PC-9 (cell line): ENCODE measurements at places on chromosomes 1 and 21. TPM values are rescaled to one million over a fixed set of nuclear protein-coding genes. Genes with fewer than 3 reads are reported as not detected.

The APCS gene
- total RNA-seq, result not detected in 2 replicates

The U2AF1 gene
- 33.5 and 48.8 TPM in 2 replicates for total RNA-seq

The SLC25A24 gene
- 47.3 and 60.5 TPM in 2 replicates for total RNA-seq

DNA sequence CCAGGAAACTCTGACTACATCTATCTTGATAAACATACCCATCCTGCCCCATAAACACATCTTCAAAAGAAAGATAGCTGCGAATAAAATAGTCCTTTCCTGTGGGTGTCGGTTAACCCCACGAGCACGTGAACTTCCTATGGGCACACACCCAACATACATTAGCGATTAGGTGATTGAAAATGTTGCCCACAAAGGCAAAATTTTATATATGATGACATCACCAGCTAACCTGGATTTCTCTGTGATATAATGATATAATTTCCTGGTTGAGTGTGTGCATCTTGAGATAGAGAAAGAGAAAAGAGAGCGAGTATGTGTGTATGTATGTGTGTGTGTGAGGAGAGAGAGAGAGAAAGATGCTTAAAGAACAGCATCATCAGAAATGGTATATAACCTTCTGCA, 296.1 kb downstream of the PTPRC start:
- H3K4me3 ChIP-seq, result peak overlapping the region; percentile 50; the same call in 1 of the 2 replicates
- peaks cover 21% of the 10 kb centered on the region for H3K4me1 ChIP-seq
- H3K27me3 ChIP-seq, result no peaks in the 10 kb centered on the region
- H3K36me3 ChIP-seq, result no peaks in the 10 kb centered on the region

- H3K27me3 ChIP-seq, result no peaks in the 10 kb centered on the region
- DNase-seq, result no peak
- no peaks in the 10 kb centered on the region for H3K4me1 ChIP-seq
- H3K27ac ChIP-seq, result no peak overlapping the region
- H3K36me3 ChIP-seq, result no peaks in the 10 kb centered on the region
Observed at GRCh38 chr1:27074175-27074780, 61.6 kb upstream of the TENT5B start.

GRCh38 chr21:20308586-20309315, 689.5 kb upstream of the NCAM2 start:
- H3K36me3 ChIP-seq, result no peaks in the 10 kb centered on the region
- no peaks in the 10 kb centered on the region for H3K27me3 ChIP-seq
- no peak overlapping the region for H3K4me3 ChIP-seq
- no peaks in the 10 kb centered on the region for H3K4me1 ChIP-seq
- no peak for DNase-seq
- no peak overlapping the region for H3K27ac ChIP-seq

- H3K36me3 ChIP-seq, result no peaks in the 10 kb centered on the region
- H3K4me3 ChIP-seq, result no peak overlapping the region
- H3K4me1 ChIP-seq, result no peaks in the 10 kb centered on the region
Observed at GRCh38 chr1:208002078-208002477, 91.2 kb upstream of the CD34 start.

GRCh38 chr1:17259233-17259873, 10.5 kb downstream of the PADI3 start:
- H3K27ac ChIP-seq, result no peak overlapping the region
- no peaks in the 10 kb centered on the region for H3K4me1 ChIP-seq
- no peaks in the 10 kb centered on the region for H3K36me3 ChIP-seq

The CFHR3 gene
- 0.28 TPM in 1 of 2 replicates, not detected in the other for total RNA-seq

The OPRD1 gene
- not detected in 2 replicates for total RNA-seq

DNA sequence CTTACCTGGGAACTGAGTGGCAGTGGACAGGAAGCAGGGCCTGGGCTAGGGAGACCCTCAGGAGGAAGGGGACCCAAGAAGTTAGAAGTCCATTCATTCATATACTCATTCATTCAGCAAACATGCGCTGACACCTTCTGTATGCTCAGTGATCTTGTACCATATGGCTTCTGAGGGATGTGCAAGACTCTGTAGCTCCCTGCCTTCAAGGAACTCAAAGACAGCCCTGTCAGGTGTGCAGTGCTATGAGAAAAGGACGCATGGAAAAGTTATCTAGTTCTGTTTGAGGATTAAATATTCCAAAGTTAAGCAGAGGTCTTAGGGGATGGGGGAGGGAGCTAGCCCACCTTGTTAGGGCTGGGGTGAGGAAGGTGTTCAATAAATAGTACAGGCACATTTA, 12.5 kb downstream of the DMAP1 start:
- no peaks in the 10 kb centered on the region for H3K4me1 ChIP-seq
- H3K27ac ChIP-seq, result no peak overlapping the region
- H3K36me3 ChIP-seq, result no peaks in the 10 kb centered on the region; the same call in 1 of the 2 replicates
- H3K4me3 ChIP-seq, result no peak overlapping the region

The CTSS gene
- 6.3 and 7.2 TPM in 2 replicates for total RNA-seq

The CRNN gene
- not detected in 2 replicates for total RNA-seq

- H3K4me1 ChIP-seq, result peaks cover 45% of the 10 kb centered on the region
- H3K27me3 ChIP-seq, result peaks cover 35% of the 10 kb centered on the region
- no peak for DNase-seq
- H3K27ac ChIP-seq, result no peak overlapping the region
- H3K4me3 ChIP-seq, result 0 out of 2 replicates have a peak overlapping the region, but pooled peaks have one; percentile 63
- H3K36me3 ChIP-seq, result no peaks in the 10 kb centered on the region
Observed at GRCh38 chr1:155077758-155078445, 735 bp upstream of the EFNA3 start.

DNA sequence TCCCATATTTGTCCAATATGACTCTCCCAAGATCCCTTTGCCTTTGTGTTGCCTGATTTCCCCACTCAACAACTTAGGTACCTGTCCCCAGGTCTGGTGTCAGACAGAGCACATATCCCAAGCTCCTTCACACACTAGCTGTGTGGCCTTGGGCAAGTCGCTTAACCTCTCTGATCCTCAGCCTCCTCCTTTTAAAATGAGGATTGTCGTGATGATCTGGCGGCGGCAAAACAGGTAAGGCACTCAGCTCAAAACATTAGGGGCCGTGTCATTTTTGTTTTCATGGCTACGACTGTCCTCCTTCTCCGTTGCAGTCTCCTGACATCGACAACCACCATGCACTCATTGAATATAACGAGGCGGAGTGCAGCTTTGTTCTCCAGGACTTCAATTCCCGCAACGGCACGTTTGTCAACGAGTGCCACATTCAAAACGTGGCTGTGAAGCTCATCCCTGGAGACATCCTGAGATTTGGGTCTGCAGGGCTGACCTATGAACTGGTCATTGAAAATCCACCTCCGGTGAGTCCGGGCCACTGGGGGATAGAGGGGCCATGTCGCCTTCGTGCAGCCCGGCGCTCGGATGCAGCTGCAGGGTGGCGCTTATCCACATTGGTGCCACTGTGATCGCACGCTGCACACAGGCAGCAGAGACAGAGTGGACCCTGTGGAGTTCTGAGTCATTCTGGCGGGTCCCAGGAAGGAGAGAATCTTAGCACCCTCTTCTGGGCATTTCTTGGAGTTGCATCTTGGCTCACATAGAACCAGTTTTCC, 25.2 kb downstream of the FHAD1 start:
- H3K36me3 ChIP-seq, result no peaks in the 10 kb centered on the region
- H3K4me3 ChIP-seq, result no peak overlapping the region
- H3K27ac ChIP-seq, result no peak overlapping the region

DNA sequence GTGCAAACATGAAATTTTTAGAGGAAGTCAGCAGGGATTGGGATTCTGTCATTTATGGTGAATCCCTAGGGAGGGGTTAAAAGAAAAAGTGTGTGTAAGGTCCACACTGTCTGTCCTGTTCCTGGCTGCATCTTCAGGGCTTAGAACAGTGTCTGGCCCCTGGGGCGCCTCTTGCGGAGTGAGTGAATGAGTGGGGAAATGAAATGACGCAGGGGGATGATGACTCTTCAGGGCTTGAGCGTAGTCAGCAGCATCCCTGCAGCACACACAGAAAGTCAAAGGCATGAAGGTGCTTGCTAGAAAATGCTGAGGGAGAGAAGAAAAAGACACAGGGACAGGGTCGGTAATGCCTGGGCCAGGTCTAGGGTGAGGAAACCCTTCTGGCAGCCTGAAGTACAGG, 57.8 kb downstream of the PGBD5 start:
- H3K4me3 ChIP-seq, result no peak overlapping the region
- no peaks in the 10 kb centered on the region for H3K4me1 ChIP-seq
- no peak overlapping the region for H3K27ac ChIP-seq
- H3K36me3 ChIP-seq, result no peaks in the 10 kb centered on the region
- H3K27me3 ChIP-seq, result peaks cover 81% of the 10 kb centered on the region
- DNase-seq, result no peak

The ARV1 gene
- total RNA-seq, result 8.0 and 12.0 TPM in 2 replicates

GRCh38 chr21:36471254-36471723, 8.6 kb downstream of the CLDN14 start:
- peak; percentile 11 for DNase-seq
- H3K4me3 ChIP-seq, result no peak overlapping the region
- peak overlapping the region; percentile 67 for H3K27ac ChIP-seq
- H3K4me1 ChIP-seq, result peaks cover 19% of the 10 kb centered on the region

DNA sequence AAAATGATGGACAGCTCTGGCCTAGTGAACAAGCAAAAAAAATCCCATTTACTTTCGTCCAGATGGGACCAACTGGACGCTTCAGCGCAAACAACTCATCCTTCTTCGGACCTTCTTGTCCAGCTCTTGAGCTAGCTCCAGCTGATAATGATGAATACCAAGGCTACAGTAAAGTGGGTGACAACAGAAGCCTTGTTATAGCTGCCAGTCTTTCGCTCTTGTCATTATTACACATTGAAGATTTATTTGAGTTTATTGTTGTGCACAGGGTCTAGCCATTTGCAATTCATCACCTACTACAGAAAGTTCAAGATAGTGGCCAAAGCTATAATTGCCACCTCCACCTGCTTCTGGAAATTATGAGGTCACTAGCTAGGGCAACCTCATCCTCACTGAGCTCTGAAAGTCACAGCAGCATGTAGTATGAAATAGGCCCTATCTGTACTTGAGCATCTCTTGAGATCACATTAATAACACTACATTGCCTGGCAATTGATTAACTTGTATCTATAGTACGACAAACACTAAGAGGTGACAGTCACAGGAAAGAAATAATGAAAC, 76.9 kb downstream of the GPATCH2 start:
- no peak for DNase-seq
- no peak overlapping the region for H3K27ac ChIP-seq
- no peaks in the 10 kb centered on the region for H3K27me3 ChIP-seq
- H3K4me3 ChIP-seq, result no peak overlapping the region
- H3K36me3 ChIP-seq, result no peaks in the 10 kb centered on the region
- no peaks in the 10 kb centered on the region for H3K4me1 ChIP-seq

The AGT gene
- total RNA-seq, result not detected in 2 replicates

DNA sequence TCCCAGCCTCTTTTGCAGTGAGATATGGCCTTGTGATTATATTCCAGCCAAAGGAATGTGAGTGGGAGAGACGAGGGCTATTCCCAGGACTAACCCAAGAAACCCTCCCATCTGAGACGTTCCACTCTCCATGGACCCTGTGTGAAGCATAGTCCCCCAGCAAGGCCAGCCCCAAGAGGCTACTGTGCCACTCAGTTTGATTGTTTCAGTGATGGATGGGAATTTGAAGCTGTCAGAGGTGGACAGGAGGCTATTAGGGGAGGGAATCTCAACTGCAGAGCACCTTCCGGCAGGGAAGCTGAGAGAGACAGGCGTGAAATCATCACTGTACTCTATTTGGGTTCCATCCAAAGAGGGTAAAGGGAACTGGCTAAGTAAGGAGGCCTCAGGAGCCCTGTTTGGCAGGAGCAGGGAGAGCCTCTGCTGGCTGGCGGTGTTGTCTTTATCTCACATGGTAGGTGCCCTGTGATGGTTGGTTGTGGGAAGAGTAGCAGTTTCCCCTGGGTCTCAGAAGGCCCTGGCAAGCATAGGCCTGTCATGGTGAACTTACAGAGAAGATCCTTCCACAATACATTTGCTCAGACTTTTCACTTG, 3.4 kb upstream of the TEX35 start:
- no peak overlapping the region for H3K27ac ChIP-seq
- H3K27me3 ChIP-seq, result no peaks in the 10 kb centered on the region
- DNase-seq, result no peak
- H3K4me3 ChIP-seq, result no peak overlapping the region
- no peaks in the 10 kb centered on the region for H3K36me3 ChIP-seq
- H3K4me1 ChIP-seq, result no peaks in the 10 kb centered on the region

GRCh38 chr1:210746024-210746731, 387.8 kb downstream of the KCNH1 start:
- no peak overlapping the region for H3K4me3 ChIP-seq
- no peaks in the 10 kb centered on the region for H3K4me1 ChIP-seq
- no peaks in the 10 kb centered on the region for H3K36me3 ChIP-seq

GRCh38 chr1:148363439-148363810, 119.7 kb downstream of the PPIAL4G start:
- H3K36me3 ChIP-seq, result no peaks in the 10 kb centered on the region
- no peak for DNase-seq
- H3K27me3 ChIP-seq, result no peaks in the 10 kb centered on the region
- no peak overlapping the region for H3K27ac ChIP-seq
- H3K4me3 ChIP-seq, result no peak overlapping the region
- peaks cover 25% of the 10 kb centered on the region for H3K4me1 ChIP-seq

- H3K36me3 ChIP-seq, result no peaks in the 10 kb centered on the region
- DNase-seq, result peak; percentile 37
- H3K4me1 ChIP-seq, result peaks cover 12% of the 10 kb centered on the region
- no peak overlapping the region for H3K27ac ChIP-seq
- no peak overlapping the region for H3K4me3 ChIP-seq
Observed at GRCh38 chr1:224801844-224802490, 127.5 kb upstream of the DNAH14 start.

GRCh38 chr1:15833069-15833679, 14.3 kb upstream of the SPEN start:
- peak overlapping the region; percentile 100 for H3K27ac ChIP-seq
- DNase-seq, result peak; percentile 66
- no peaks in the 10 kb centered on the region for H3K27me3 ChIP-seq
- no peaks in the 10 kb centered on the region for H3K36me3 ChIP-seq
- H3K4me3 ChIP-seq, result peak overlapping the region; percentile 91; the same call in 1 of the 2 replicates
- H3K4me1 ChIP-seq, result peaks cover 22% of the 10 kb centered on the region

- H3K27me3 ChIP-seq, result no peaks in the 10 kb centered on the region
- no peak overlapping the region for H3K27ac ChIP-seq
- H3K4me1 ChIP-seq, result peaks cover 27% of the 10 kb centered on the region
- no peak overlapping the region for H3K4me3 ChIP-seq
- H3K36me3 ChIP-seq, result peaks cover 19% of the 10 kb centered on the region
Observed at GRCh38 chr1:156643049-156643777, 1.3 kb downstream of the BCAN start.

DNA sequence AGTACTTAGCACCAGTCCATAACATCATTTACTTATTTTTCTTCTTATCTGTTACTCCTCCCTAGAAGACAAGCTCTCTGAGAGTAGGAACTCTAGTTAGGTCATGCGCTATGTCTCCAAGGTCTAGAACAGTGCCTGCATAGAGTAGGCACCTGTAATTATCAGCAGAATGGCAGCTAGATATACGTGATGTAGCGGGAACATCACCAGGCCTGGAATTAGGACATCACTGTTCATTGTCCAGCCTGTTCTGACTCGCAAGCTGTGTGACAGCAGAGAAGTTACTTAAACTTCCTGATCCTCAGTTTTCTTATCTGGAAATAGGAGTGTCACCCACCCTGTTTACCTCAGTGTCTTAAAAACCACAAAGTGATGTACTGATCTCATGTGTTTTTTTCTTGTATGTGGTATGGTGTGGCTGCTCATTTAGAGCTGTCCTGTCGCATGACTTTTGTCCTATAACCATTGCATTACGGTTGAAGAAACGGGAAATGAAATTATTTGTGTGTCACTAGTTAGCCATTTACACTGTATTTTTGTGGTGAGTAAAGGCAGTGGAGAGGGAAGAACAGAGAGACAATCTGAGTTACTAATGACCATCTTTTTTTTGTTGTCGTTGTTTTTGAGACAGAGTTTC, 37.1 kb upstream of the EXO1 start:
- H3K4me1 ChIP-seq, result peaks cover 17% of the 10 kb centered on the region
- DNase-seq, result no peak
- H3K27ac ChIP-seq, result no peak overlapping the region
- H3K4me3 ChIP-seq, result no peak overlapping the region
- H3K36me3 ChIP-seq, result no peaks in the 10 kb centered on the region
- H3K27me3 ChIP-seq, result no peaks in the 10 kb centered on the region

The PATJ gene
- 86.8 and 91.0 TPM in 2 replicates for total RNA-seq
